Activated CD8-positive, alpha-beta memory T cell treated with anti-CD3 and anti-CD28 coated beads, Interleukin-2, amount 10 ng/mL, durations not matched to agents 7 days and 5 days (primary cell): ENCODE measurements at places on chromosomes 2 and 18.

DNA sequence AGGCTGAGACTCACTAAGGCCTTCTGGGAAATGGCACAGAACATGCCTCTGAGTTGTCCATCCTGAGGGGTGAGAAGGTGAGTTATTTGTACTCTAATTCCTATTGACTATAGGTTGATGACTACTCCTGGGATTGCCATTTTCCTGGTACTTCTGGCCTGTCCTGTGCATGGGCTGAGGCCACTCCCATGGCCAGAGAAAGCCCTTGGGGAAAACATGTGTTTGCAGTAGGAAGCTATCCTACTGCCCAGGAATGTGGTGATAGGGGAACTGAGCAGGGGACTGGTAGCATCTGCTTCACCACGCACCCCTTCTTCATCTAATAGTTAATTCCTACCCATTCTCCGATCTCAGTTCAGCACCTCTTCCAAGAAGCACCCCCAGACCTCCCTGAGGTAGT lies 62.6 kb upstream of the MEX3C start:
- DNase-seq, result no peak

DNA sequence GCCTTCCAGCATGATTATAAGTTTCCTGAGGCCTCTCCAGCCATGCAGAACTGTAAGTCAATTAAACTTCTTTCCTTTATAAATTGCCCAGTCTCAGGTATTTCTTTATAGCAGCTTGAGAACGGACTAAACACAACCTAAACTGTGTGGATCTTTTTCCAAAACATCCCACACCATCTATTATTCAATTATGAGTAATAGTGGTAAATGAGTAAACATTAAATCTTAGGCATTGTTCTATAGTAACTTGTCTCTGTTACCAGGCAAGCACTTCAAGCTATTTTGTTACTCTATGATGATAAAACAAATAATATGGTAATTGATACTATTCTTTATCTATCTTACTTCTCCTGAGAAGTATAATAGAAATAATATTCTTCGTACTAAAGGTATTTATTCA lies 536.9 kb upstream of the CHAC2 start:
- no peak for DNase-seq

- DNase-seq, result no peak
These were observed 29.2 kb upstream of the CDH7 start for GRCh38 chr18:65721619-65722018.

DNA sequence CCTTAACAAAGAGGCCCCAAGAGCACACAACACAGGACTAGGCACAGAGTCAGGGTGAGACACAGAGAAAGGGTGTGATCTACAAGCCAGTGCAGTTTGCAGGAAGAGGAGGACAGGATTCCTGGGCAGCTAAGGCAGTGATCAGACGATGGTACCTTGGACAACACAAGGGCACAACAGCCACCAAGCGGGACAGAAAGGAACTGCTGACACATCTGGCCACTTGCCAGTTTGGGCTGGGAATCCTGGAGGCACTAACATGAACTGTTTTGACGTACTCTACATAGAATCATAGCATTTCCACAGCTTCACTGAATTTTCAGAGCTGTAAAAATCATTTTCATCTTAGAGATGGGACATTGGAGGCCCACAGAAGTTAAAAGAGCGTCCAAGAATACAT lies 221.5 kb upstream of the SLC35G4 start:
- DNase-seq, result no peak

GRCh38 chr18:13453714-13454113 lies 235.2 kb downstream of the LDLRAD4 start:
- no peak for DNase-seq

GRCh38 chr18:48872234-48873145 lies 78.3 kb downstream of the SMAD7 start:
- DNase-seq, result no peak

GRCh38 chr2:218871345-218872302 lies 9.0 kb upstream of the WNT10A start:
- no peak for DNase-seq

DNA sequence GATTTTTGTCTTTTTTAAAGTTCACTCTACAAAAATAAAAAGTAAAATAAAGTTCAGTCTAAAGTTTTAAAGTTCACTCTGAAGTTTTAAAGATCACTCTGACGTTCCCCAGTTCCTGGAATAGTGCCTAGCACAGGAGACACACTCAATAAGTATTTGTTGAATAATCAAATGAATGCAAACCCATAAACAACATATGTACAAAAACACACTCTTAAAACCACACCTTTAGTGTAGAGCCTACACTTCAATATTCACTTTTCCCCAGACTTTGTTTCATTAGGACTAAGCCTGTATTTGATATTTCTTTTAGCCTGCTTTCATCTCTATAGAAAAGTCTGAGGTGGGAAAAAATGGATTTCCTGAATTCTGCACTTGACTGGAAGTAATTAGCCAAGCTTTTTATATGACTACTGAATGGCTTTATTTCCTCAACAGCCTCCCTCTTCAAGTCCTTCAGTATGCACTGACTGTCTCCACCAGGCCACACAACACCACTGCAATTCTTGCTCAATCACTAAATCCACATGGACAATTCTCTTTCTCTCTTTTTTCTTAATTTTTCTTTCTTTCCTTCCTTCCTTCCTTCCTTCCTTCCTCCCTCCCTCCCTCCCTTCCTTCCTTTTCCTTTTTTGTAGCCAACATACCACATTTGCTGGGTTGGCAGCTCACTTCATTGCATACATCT lies 104.6 kb downstream of the SS18 start:
- no peak for DNase-seq
